ENCODE measurements at places on chromosomes 11 and 22.
A peak's percentile ranks its signal among the peaks of the same experiment; 100 is the strongest.

- DNase-seq, result no peak
Measured at GRCh38 chr11:98589967-98590366, 430.8 kb upstream of the CNTN5 start.

- no peak for DNase-seq
Measured at GRCh38 chr11:35214226-35214770, 75.3 kb downstream of the CD44 start.

DNA sequence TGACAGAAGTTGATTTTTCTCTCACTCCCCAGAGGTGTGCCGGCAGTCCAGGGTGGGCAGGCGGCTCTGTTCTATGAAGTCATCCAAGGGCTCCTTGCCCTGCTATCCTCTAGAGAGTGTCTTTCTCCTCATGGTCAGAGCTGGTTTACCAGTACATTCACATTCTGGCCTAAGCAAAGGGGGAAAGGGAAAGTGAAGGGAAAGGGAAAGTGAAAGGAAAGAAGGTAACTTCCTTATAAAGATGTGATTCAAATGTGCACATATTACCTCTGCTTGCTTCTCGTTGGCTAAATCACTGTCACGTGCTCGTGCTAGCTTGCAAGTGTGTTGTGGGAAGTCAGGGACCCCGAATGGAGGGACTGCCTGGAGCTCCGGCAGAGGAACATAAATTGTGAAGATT lies 2.9 kb upstream of the HTATIP2 start:
- no peak for DNase-seq

DNA sequence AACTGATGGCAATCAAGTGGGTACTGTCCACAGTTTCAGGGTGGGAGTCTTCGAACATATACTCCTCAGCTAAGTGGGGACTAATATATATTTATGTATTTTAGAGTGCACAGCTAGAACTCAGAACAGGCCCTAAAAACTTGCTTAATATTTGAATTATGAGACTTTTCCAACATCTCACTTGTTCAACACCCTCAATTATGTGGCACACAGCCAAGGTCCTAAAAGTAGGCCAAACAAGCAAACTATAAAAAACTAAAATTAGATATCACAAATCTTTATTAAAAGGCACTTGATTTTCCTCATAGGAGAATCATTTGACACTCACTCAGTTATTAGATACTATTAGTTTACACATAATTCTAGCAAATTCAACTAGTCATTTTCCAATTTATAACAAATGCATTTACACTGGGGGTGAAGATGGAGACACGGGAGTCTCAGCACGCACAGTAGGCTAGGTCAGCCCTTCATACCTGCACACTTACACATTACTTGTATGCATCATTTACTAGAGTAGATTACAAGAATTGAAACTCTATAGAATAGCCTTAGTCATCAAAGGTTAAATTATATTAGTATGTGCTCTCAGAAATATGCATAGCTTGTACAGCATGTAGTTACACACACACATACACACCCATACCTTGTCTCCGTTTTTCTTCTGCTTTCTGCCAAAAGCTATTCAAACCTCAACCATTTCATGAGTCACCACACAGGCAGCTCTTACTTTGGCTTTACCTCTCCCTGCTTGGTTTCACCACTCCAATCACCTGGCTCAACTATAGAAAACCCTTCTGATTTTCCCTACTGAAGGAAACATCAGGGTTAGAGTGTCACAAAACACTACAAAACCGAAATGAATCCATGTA lies 171.5 kb downstream of the SBF2 start:
- DNase-seq, result no peak

DNA sequence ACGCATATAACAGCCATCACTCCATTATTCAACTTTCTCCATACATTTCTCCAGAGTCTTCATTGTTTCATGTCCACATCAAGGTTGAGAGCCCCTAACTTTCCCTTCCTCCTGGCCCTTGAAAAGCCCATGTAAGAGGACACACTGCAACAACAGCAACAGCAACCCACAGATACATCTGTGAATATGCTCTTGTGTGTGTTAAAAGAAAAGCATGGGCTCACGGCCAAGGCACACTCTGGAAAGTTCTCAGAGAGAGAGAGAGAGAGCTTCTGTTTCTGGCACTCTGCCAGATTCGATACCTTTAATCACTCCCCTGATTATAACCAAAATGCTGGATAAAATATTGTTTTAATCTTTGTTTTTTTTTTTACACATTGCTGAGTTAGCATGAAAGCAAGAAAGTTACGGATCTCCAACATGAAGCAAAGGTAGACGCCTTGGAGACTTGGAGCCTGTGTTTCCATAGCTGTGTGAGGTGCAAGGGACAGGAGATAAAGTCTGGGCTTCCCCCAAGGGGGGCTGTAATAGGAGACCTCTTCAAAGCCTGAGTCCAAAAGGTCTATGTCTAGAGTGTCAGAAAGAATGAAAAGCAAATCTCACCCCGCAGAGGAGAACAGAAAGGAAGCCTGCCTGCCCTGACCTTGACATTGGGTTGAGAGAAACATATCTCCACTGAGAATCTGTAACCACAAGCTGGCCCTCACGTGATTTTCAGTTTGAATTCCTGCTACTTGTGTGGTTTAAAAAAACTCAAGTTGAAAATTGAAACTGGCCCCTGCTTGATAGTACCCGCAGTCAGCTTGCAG lies 33.7 kb upstream of the MPPED1 start:
- no peak for DNase-seq

GRCh38 chr11:76777305-76777704 lies 5.9 kb upstream of the TSKU start:
- no peak for DNase-seq

DNA sequence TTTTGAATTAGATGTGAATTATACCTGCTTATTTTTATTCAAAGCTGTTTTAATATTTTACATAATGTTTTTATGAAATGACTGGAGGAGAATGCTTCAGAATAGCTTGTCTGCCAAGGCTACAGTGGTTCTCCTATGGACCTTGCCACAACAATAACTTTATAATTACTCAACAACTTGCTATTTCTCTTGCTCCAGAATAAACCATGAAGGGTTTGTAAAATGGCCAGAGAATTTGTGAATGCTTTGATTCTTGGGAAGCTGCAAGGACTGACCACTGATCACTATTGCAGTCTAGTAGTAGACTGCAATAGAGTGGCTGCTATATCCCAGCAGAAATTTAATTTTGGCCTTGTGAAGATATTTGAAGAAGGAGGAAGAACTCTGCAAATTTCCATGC lies 199.7 kb downstream of the FAT3 start:
- DNase-seq, result no peak

DNA sequence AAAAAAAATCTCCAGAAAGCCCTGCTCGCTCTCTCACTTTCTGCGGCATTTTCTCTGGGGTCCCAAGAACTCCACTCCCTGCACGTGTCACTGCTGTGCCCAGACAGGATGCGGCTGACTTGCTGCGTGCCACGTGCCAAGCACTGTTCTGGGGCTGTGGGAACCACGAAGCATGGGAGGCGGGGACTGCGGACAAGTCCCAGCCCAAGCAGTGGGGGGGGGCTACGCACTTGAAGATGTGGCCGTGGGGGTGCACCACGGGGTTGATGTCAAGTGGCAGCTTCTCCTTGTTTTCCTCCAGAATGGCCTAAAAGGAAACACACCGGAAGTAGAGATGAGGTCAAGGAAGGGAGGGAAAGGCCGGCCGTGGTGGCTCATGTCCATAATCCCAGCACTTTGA lies 10.8 kb downstream of the TTLL12 start:
- DNase-seq, result no peak

GRCh38 chr11:28702871-28703270 lies 594.7 kb downstream of the METTL15 start:
- DNase-seq, result no peak

GRCh38 chr11:38384568-38384967 lies 1786.5 kb upstream of the RAG2 start:
- DNase-seq, result no peak

DNA sequence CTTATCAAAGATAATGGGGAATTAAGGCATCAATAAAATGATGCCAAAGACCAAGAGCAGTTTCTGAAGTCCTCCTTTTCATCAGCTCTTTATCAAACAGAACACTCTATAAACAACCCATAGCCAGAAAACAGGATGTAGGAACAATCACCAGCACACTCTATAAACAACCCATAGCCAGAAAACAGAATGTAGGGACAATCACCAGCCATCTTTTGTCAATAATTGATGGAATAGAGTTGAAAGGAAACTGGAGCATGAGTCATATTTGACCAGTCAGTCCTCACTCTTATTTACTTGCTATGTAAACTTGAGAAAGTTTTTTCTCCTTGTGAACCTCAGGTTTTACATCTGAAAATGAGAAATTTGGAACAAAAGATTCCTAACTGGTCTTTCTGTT lies 10.0 kb downstream of the MS4A2 start:
- no peak for DNase-seq

DNA sequence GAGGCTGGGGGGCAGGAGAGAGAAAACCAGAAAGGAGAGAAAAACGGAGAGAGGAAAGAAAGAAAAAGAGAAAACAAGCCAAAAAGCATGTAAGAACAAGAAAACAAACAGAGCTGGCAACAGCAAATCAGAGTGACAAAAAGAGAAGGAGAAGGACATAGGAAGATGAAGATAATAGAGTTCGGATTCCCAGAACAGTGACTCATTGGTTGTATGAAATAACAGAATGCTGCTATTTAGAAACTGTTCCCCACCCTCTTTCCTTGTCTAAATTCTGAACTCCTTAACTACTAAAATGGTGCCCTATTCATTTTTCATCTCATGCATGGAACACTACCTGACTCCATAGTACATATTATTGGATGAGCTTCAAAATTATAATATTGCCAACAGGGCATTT lies 317.4 kb downstream of the C11orf87 start:
- DNase-seq, result no peak

GRCh38 chr11:1640076-1640946 lies 10.7 kb downstream of the KRTAP5-5 start:
- no peak for DNase-seq

GRCh38 chr11:70505761-70506657 lies 107.7 kb downstream of the CTTN start:
- no peak for DNase-seq

GRCh38 chr11:20310137-20310536 lies 53.4 kb upstream of the HTATIP2 start:
- DNase-seq, result no peak

DNA sequence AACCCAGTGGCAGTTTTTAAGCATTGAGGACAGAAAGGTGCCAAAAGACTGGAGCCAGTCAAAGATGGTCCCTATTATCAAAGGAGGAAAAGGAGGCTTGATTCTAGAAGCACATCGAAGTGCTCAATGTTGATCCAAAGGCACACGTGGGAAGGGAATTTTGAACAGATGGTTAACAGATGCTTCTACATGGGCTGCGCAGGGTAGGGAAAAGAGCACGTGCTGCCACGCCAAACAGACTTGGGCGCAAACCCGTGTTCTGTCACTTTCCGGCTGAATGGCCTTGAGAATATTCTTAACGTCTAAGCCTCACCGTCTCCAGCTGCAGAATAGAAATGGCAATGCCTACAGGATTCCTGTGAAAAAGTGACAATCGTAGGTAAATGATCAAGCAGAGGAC lies 217.9 kb upstream of the MTNR1B start:
- no peak for DNase-seq

- DNase-seq, result no peak
Measured at GRCh38 chr11:103086461-103086860, 5.5 kb downstream of the DCUN1D5 start.

DNA sequence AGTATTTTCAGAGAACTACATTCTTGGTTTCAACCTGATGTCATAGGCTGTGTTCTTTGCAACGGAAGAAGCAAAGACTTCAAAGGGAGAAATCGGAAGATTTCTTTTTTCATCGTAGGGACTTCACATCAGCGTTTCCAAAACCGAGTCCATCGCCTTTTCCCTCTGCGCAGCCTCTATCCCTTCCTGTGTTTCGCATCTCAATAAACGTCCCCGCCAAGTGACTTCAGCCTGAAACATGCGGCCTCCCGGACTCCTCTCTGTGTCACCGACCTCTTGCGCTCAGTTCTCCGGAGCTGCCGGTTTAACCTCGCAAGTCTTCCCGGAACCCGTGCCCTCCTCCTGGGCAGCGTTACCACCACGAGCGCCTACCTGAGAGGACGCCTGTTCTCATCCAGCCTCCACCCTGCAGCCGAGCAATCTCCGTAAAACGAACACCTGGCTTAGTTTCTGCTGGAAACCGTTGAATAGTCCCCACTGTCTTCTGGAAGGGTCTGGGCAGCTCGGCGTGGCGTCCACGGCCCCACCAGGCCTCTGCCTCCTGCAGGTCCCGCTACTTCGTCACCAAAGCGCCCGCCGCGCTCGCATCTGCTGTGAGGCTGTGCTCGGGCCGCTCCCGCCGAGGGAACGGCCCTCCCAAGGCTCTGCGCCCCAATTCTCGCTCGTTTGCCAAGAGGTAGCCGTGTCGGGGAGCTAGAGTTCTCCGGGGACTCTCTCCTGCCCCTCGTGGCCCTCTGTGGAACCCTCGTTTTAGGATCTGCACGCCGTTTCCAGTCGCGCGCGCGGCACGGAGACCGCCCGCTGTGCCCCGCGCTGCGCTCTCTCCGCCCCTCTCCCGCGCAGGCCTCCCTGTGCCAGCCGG lies at the start of gene GLB1L3:
GLB1L3 (plus strand) TSS at position 846 of the 862 bp plus-strand sequence. CDS start 362 bp downstream, outside the sequence.
- DNase-seq, result peak; percentile 59

DNA sequence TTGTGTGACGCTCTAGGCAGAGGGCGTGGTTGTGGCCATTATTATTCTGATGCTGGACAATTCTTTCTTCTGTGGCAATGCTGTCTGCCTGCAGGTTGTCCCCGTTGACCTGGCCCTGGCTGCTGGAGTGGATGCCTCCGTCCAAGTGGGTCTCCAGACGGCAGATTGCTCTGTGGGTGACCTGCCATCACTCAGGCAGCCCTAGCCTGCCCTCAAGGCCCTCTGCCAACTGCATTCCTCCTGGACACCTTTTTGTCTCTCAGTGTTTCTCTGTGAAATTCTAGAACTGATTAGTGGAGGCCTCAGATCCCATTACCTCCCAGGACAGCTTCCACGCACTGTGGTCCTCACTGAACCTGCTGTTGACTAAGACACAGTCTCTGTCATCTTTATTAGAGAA lies 86.7 kb downstream of the TBC1D22A start:
- DNase-seq, result no peak

DNA sequence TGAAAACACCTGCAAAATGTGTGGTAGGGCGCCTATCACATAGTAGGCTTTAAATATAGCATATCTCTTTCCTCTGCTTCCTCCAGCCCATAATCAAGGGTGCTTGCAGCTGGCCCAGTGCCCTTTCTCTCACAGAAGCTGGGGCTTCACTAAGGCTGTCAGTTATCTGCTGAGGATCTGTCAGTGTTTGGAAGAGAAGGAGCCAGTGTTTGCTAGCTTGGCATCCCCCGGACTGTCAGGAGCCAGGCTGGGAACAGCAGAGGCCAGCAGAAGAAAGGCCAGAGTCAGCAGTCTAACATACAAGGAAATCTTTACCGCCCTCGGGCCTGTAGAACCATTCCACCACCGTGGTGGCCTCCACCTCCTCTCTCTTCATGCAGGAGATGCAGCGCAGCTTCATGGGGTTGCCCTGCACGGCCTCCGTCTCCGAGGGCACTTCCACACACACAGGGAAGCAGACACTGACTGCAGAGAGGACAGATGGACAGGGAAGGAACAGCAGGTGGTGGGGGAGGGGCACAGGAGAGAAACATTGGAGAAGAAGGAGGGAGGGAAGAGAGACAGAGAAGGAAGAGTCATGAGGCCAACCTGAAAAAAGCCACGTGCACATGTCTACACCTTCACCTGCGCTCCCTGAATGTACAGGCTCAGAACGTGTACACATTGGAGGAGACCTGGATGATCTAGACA lies 9.0 kb downstream of the SCN3B start:
- no peak for DNase-seq

Data from stimulated activated CD8-positive, alpha-beta memory T cell treated with anti-CD3 and anti-CD28 coated beads, Interleukin-4, amount 100 ng/mL, for 1 hour (primary cell).